ENCODE measurements at places on chromosomes 2 and 18.

DNA sequence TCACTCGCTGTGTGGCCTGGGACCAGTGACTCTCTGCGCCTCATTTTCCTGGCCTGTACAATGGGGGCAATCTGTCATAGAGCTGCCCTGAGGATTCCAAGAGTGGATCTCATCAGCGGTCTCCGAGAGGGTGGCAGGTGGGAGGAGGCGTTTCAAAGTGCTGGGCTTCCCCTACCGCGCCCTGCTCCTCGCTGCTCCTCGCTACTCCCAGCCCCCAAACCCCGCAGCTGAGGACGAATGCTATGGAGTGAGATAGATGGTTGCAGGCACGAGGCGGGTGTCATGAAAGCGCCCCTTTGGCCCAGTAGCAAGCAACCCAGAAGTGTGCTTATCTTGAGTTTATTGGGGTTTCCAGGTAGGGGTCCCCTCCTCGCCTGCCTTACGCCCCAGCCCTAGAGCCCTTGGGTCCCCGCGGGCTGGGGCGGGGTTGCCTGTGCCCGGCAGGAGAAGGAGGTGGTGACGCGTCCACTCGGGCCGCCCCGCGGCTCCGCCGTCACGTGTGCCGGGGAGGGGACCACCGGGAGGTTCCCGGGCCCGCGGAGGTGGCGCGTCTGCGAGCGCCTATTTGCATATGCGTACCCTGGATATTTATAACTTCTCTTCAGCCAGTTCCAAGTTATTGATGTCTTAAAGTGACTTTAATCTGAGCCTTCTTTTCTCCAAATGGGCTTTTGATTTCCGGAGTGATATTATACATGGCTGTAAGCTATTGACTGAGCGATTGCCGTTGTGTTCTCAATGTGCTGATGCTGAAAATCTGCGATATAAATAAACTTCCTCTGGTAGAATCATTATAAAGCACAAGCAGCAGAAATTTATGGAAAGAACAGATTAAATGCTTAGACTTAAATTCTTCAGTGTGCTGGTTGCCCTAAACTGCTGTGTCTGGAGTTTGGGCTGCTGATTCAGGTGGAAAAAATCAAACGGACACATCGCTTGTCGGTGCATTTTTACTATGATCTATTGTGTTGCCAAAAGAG, 263.7 kb downstream of the ATAD2B start:
- DNase-seq = no peak

DNA sequence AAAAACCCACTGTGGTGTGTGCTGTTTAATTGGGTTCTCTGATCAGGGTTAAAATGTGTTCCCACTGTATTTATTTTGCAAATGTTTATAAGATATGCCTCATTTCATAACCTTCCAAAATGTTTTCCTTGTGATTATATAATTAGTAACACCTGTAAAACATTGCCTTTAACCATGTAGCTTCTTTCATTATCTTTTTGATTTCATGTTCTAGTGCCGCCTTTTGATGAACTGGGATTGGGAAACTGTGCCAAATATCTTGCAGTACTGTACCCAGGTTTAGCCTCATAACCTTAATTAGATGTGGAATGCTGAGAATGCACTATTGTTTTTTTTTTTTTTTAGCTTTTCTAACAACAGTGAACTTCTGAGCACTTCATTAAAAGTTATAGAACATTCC, 96.9 kb downstream of the TANC1 start:
- DNase-seq = no peak

DNA sequence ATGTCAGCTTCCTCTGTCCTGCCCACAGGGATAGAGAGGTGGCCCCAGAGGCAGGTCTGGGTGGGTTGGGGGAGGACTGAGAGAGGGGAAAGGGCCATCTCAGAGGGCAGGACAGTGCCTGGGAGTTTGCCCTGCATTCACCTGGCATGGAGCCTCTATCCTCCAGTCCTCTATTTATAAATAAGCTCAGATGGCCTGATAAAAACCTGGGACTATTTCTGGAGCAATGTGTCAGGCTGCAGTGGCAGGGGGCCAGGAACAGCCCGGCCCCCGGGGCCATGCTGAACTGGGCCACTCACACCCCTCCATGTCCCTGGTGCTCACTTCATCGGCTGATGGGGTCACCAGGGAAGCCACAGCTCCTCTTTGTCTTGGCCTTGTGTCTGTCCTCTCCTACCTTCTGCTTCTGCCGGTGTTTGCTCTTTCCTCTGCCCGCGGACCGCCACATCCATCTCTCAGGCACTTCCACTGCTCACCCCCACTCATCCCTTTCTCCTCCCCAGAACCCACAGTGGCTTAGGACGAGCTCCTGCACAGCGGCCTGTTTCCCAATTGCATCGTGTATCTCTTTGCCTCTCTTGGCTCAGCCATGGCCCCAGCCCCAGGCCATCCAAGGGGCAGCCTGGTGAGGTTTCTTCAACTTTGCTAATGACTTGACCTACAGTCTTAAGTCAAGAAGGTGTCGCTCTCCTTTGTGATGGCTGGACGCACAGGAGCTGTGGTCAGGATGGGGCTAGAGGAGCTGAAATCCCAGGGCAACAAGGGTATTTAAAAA, 38.8 kb downstream of the SCTR start:
- DNase-seq = no peak

DNA sequence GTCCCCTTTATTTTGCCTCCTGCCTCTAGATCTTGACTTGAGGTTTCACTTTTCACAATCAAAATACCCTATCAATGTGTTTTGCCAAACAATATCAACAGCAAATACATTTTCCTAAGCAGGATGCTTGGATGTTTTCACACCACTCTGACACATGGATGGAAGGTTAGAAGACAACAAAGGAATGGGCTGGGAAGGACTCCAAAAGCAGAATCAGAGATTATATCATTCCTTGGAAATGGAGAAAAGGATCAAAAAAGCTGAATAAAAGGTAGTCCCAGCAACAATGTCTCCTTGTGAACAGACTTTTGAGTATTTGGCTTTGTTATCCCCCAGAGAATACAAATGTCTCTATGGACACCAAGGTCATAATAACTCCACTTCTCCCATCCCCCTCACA, 170.8 kb downstream of the ETAA1 start:
- DNase-seq = no peak

GRCh38 chr2:100126201-100126600, 16.2 kb downstream of the AFF3 start:
- DNase-seq = no peak

- DNase-seq = no peak
Observed at GRCh38 chr2:219633276-219634065, 6.0 kb downstream of the SLC4A3 start.

DNA sequence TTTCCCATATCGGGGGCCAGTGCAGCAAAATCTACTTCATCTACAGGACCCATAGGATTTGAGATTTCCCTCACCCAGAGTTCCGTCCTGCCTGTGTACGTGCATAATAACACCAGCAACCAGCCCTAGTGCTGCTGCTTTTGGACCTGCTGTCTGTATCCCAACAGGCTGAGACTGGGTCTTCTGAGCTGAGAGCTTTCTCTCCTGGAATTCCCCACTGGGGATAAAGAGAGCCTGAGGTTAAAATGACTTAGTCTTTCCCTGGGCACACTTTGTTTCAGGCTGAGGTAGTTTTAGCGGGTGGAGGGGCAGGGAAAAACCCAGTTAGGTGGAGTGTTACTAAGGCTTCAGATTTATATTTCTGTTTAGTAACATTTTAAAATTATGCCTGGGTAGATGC, 62.5 kb downstream of the SERTAD2 start:
- DNase-seq = no peak

GRCh38 chr2:110816404-110817365, 84.3 kb downstream of the ACOXL start:
- DNase-seq = no peak
